ENCODE measurements at places on chromosomes 6 and 20.
A peak's percentile ranks its signal among the peaks of the same experiment; 100 is the strongest.

GRCh38 chr20:371755-372542, 8.6 kb upstream of the TRIB3 start:
- DNase-seq, result peak; percentile 74

GRCh38 chr6:148608199-148608951, 138.5 kb upstream of the UST start:
- DNase-seq, result no peak

DNA sequence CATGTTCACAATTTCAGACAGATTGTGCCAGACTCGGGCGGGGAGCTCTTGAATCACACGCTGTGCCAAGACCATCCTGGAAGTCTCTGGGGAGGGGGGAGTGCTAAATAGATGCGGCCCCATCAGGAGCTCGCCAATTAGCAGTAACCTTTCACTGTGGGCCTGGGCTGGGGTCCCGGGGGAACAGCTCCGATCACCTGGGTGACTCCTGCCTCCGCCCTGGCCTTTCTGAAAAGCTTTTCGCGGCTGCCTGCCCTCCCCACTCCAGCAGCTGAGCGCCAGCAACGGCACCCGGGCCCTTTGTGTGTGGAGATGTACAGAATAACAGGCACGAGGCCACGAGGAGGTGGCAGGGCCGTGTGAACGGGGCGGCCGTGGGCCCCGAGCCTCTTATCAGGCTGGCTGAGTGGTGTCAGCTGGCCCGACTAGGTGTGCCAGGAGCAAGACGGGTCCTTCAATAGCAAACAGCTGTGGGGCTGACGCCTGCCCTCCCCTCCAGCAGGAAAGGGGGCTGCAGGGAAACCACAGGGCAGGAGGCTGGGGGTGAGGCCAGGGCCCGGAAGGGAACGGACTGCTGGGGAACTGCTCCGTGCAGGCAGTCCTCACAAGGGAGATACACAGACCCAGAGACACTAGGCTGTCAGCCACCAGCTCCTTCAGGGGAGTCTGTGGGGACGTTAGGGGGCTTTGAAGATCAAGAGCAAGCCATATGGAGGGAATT, 56.8 kb downstream of the NOL4L start:
- no peak for DNase-seq

- no peak for DNase-seq
Measured at GRCh38 chr6:157329829-157330228, 6.5 kb upstream of the TMEM242 start.

DNA sequence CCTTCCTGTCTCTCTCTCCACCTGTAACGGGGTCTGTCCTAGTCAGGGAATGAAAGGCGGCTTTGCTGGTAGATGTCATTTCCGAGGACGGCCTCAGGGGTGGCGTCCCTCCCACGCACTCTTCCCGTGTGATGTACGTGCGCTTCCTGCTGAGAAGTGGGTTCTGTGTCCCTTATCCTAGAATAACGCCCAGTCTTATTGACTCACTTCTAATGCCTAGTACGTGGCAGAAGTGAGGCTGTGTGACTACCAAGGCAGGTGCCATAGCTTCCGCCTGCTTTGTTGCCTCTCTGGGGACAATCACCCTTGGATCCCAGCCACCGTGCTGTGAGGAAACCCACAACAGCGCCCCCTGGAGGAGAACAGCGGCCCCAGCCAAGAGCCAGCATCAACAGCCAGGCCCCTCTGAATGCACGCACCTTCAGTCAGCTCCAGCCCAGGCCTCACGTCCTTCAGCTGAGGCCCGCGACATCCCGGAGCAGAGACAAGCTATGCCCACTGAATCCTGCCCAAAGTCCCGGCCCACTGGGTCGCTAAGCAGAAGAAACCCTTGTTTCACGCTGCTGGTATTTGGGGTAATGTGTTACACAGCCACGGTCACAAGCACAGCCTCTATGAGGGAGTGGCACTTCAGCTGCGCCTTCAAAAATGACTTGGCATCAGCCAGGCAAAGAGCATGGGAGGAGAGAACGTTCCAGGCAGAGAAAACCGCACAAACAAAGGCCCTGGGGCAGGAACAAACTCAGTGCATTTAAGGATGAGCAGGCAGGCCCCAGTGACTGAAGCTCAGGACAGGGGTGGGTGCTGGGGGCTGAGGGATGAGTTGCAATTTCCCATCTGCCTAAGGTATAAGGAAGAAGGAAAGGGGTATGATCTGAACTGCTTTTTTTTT, 224.2 kb downstream of the NFATC2 start:
- DNase-seq, result peak; percentile 32

- no peak for DNase-seq
Measured at GRCh38 chr6:158118886-158119285, 49.2 kb downstream of the SERAC1 start.

DNA sequence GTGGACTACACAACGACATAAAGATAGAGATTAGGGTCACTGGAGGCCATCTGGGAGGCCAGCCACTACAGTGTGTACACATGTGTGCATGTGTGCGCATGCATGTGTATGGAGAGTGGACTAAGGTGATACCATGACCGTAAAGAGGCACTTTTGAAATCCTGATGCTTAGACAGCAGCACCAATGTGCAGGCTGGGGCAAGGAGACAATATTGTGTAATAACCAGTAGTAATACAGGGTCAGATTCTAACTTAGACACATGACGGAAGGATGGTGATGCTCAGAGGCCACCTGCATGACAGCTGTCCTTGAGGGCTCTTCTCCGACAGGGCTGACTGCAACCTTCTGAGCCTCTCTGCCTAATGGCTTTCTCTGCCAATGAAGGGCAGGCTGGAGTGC, 25.5 kb downstream of the CST9L start:
- DNase-seq, result no peak

- peak; percentile 22 for DNase-seq
Measured at GRCh38 chr20:15930311-15931305, 642.6 kb downstream of the KIF16B start.

GRCh38 chr6:166599205-166599604, 12.7 kb upstream of the RAMACL start:
- no peak for DNase-seq

DNA sequence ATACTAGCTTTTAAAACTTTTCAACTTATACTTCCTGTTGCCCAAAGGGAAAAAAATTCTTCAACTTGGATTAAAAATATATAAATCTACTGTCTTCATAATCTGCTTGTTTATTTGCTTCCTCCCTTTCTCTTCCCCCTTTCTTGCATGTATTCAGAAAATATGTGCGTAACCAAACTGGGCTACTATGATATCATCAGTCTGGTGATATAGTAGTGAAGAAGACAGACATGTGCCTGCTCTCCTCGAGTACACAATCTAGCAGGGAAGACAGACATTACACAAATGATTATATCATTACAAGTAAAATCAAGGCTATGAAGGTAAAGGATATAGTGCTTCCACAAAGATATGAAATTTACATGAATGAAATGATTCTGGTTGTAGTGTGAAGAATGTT, 31.0 kb downstream of the IBTK start:
- DNase-seq, result no peak

DNA sequence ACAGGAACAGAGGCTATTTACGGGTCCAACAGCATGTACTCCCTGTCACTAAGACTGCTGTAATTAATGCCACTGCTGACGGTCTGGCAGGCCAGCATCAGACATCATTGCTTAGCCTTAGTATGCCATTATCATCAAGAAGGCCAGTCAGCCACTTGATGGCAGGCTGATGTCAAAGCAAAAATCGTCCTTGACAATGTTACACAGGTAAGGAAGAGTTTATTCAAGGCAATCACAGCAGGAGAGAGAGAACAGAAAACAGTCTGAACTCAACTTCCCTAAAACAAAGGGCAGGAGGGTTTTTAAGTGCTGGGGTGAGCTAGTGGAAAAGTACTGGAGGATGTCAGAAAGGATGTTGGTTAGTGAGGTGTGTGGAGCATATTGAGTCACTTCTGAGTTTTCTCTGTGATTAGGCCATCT, 25.1 kb downstream of the FKBP1C start:
- DNase-seq, result no peak

GRCh38 chr6:170451762-170452651, 101.1 kb downstream of the PSMB1 start:
- no peak for DNase-seq

- no peak for DNase-seq
Measured at GRCh38 chr6:165695722-165696515, 32.9 kb upstream of the PDE10A start.

- no peak for DNase-seq
Measured at GRCh38 chr20:24987244-24987643, 5.3 kb downstream of the APMAP start.

- DNase-seq, result no peak
Measured at GRCh38 chr6:30537931-30538330, 18.4 kb downstream of the GNL1 start.

DNA sequence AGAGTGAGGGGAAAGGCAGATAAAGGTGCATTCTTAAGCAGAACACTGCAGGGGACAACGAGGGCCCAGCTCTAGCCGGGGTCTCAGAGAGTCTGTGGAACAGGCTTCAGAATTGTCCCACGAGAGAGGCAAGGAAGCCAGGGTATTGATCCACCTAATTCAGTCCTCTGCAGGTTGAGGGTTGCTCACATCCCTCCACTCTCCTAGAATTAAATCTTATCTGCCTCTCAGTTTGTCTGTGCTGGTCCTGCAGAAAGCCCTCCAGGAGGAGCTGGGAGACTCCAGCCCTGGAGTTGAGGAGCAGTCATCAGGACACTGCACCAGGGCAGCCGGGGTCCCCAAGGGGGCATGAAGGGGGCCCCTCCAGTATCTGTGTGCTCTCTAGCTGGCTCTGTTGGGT, 39.1 kb downstream of the SLC24A3 start:
- no peak for DNase-seq

GRCh38 chr6:12064131-12064530, 52.0 kb downstream of the HIVEP1 start:
- no peak for DNase-seq

DNA sequence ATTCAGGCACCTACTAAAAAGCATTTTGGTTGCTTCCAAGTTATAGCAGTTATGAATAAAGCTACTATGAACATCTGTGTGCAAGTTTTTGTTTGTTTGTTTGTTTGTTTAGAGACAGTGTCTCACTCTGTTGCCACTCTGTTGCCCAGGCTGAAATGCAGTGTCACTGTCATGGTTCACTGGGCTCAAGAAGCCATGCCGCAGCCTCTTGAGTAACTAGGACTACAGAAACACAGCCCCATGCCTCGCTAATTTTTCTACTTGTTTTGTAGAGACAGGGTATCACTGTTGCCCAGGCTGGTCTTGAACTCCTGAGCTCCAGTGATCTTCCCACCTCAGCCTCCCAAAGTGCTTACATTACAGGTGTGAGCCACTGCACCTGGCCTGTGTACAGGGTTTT, 795.9 kb downstream of the EPHA7 start:
- no peak for DNase-seq

DNA sequence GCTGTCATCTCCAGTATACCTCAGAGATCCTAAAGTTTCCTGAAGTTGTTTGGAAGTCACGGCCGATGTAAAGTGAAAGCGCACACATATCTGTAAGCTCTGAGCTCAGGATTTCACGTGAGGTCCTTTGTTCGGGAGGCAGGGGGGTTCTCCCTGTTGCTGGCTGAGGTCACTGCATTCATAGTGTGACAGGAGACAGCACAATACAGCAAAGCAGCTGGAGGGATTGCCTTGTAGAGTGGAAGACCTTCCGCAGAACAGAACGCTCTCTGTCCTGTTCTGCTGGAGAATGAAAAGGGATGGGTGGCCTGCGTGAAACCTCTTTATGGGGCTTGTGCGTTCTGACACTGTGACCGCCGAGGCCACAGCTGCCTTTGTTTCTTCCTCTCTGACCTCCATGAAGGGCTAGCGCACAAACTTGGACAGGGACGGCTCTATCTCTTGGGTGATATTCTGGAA, 13.4 kb upstream of the SERPINB1 start:
- no peak for DNase-seq

- DNase-seq, result no peak
Measured at GRCh38 chr6:153758516-153758915, 280.5 kb upstream of the OPRM1 start.

GRCh38 chr6:118372413-118372812, 175.7 kb upstream of the PLN start:
- DNase-seq, result peak; percentile 20

DNA sequence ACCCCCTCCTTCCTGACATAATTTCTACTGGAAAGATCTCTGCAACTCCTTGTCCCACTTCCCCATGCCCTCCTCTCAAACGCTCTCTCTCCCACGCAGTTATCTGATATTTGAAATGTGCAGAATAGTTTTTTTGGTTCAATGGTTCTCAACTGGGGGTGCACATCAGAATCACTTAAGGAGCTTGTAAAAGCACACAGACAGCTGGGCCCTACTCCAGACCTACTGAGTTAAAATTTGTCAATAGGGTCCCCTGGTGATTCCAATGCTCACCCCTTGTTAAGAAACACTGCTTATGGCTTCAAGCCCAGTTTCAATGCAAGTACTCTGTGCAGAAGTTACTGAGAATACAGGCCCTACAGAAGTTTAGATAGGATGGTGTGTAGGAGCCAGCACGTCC, 45.2 kb upstream of the KCNK16 start:
- DNase-seq, result no peak

- no peak for DNase-seq
Measured at GRCh38 chr6:153790876-153791473, 248.1 kb upstream of the OPRM1 start.

GRCh38 chr6:3623451-3624249, 127.9 kb downstream of the PXDC1 start:
- no peak for DNase-seq

- no peak for DNase-seq
Measured at GRCh38 chr6:33490198-33490597, 35.8 kb downstream of the ZBTB9 start.

DNA sequence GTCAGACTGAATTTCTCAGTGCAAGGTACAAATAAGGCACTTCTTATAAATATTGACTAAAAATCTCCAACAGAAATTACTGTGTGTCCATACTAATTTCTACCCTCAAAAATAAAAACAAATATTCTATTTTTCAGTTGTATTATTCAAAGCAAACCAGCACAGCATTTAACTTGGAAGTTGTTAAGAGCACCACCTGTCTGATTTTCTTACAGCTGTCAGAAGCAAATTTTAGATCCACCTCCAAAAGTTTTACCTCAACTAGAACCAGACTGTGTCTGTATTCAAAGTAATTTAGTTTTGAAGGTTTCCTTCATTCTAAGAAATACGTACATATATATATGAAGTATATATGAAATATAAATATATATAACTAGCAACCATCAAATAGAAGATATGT, 1.2 kb downstream of the TRDN start:
- DNase-seq, result no peak
